ENCODE measurements at places on chromosomes 4 and X. TPM values are rescaled to one million over a fixed set of nuclear protein-coding genes. Genes with fewer than 3 reads are reported as not detected.
A peak's percentile ranks its signal among the peaks of the same experiment; 100 is the strongest.

- H3K4me3 ChIP-seq = no peak overlapping the region
- H3K27ac ChIP-seq = no peak overlapping the region
- DNase-seq = no peak
- no peaks in the 10 kb centered on the region for H3K4me1 ChIP-seq
- H3K36me3 ChIP-seq = no peaks in the 10 kb centered on the region
Observed at GRCh38 chr4:167196344-167197012, 37.8 kb downstream of the SPOCK3 start.

DNA sequence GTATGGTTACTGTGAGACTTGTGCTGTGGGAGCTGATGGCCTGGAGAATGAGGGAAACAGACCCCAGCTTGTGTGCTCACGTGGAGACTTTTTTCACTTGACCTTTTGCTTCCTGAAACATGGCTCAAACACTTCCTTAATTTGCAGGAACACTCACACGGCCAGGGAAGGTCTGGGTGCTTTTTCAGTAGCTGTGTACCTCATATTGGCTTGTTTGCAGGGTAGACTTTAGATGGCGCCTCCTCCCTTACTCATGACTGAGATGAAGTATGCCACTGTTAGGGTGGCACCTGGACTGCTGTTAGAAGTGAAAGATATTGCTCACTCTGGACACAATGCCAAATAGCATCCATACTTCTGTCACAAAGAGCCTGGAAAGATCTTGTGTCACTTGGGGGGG is 75.7 kb upstream of the WDR1 start:
- no peaks in the 10 kb centered on the region for H3K36me3 ChIP-seq
- H3K4me3 ChIP-seq = no peak overlapping the region
- DNase-seq = no peak
- no peak overlapping the region for H3K27ac ChIP-seq
- H3K4me1 ChIP-seq = no peaks in the 10 kb centered on the region

The NR3C2 gene
- 33.5 TPM for total RNA-seq

The CXCL9 gene
- total RNA-seq = not detected

GRCh38 chr4:98930311-98930865 is 1.5 kb upstream of the EIF4E start:
- DNase-seq = no peak
- no peaks in the 10 kb centered on the region for H3K27me3 ChIP-seq
- H3K4me1 ChIP-seq = peaks cover 11% of the 10 kb centered on the region
- H3K4me3 ChIP-seq = no peak overlapping the region

DNA sequence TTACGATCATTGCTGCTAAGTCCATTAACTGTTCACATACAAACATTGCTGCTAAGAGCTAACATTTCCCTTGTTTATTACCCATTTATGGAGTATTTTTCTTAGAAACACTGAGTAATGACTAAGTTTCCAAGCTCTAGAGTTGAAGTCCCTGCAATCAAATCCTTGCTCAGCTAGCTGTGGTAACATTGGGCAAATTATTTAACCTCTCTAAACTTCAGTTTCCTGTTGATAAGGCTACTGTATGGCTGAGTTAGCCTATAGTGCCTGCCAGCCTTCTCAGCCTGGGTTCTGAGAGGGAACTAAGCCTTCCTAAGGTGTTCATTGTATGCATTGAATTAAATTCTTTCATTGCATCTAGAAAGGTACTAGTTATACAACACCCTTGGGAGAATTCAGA is 15.2 kb upstream of the SCOC start:
- no peak overlapping the region for H3K4me3 ChIP-seq
- no peaks in the 10 kb centered on the region for H3K36me3 ChIP-seq
- no peaks in the 10 kb centered on the region for H3K27me3 ChIP-seq

- peaks cover 34% of the 10 kb centered on the region for H3K4me1 ChIP-seq
- H3K36me3 ChIP-seq = no peaks in the 10 kb centered on the region
- H3K27me3 ChIP-seq = no peaks in the 10 kb centered on the region
- H3K4me3 ChIP-seq = peak overlapping the region; percentile 11
Observed at GRCh38 chrX:129755779-129756650, 17.2 kb downstream of the XPNPEP2 start.

The PHOX2B gene
- total RNA-seq = not detected

DNA sequence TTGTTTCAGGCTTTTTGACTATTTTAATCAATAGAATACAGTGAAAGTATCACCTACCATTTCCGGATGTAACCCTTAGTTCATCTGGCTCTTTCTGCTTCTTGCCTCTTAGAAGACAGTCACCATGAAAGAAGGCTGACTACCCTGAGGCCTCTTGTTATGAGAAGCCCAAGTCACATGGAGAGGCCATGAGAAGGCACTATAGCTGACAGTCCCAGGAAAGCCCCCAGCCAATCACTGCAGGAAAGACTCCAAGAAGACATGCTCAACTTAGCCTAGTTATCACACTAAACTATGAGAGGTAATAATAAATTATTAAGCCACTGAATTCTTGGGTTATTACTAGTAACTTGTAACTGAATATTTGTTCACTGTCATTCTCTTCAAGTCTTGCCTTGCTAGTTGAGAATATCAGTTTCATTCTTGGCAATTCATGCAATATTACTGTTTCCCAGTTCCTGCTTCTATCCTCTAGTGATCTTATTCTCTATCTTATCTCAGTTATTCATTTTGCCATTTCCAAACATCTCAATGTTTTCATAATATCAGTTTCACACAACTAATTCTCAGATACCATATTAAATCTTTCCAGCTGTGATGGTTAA is 57.1 kb upstream of the GUCY1A1 start:
- H3K36me3 ChIP-seq = no peaks in the 10 kb centered on the region
- H3K27ac ChIP-seq = no peak overlapping the region
- DNase-seq = no peak
- H3K4me1 ChIP-seq = no peaks in the 10 kb centered on the region
- no peak overlapping the region for H3K4me3 ChIP-seq

The CXCL1 gene
- not detected for total RNA-seq

DNA sequence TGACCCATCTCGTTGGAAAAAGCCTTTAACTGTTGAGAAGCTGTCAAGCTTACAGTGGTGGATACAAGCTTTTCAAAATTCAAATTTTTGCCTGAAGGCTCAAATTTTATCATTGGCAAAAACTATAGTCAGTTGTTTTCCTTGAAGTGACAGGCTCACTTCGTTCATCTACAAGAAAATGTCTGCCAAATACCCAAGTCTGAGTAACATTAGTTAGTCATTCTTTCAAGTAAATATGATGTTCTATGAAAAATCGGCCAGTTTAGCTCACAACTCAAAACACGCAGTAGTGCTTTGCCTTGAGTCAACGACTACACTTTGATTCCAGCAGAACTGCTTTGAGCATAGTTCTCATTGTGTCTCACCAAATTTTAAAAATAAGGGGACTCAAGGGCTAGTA is 170.3 kb upstream of the MAMLD1 start:
- no peak for DNase-seq
- H3K4me3 ChIP-seq = no peak overlapping the region
- no peaks in the 10 kb centered on the region for H3K36me3 ChIP-seq
- no peaks in the 10 kb centered on the region for H3K4me1 ChIP-seq

DNA sequence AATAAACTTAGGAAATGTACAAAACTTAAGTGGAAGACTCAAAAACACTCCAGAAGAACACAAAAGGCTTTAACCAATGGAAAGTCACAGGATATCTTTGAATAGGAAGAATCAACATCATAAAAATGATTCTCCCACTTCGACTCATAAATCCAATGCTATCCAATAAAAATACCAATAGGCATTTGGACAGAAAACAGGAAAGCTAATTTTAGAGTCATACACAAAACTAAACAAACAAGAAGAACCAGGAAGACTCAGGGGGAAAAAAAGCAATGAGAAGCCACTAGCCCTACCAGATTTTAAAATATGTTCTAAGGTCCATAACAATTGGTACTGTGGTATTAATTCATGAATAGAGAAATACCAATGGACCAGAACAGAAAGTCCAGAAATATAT is 28.2 kb downstream of the SLC9A7 start:
- H3K4me3 ChIP-seq = no peak overlapping the region
- H3K27ac ChIP-seq = no peak overlapping the region
- H3K36me3 ChIP-seq = no peaks in the 10 kb centered on the region
- no peak for DNase-seq

The TMEM150C gene
- total RNA-seq = 0.13 TPM
